AG20443 (cell line): ENCODE measurements at places on chromosomes 13 and 19.

- DNase-seq: no peak
Observed at GRCh38 chr13:102556806-102557205, 40.0 kb upstream of the TPP2 start.

GRCh38 chr19:51187395-51188226 is 37.3 kb upstream of the CD33 start:
- DNase-seq: no peak

- no peak for DNase-seq
Observed at GRCh38 chr19:49180659-49181058, 23.1 kb downstream of the TRPM4 start.

DNA sequence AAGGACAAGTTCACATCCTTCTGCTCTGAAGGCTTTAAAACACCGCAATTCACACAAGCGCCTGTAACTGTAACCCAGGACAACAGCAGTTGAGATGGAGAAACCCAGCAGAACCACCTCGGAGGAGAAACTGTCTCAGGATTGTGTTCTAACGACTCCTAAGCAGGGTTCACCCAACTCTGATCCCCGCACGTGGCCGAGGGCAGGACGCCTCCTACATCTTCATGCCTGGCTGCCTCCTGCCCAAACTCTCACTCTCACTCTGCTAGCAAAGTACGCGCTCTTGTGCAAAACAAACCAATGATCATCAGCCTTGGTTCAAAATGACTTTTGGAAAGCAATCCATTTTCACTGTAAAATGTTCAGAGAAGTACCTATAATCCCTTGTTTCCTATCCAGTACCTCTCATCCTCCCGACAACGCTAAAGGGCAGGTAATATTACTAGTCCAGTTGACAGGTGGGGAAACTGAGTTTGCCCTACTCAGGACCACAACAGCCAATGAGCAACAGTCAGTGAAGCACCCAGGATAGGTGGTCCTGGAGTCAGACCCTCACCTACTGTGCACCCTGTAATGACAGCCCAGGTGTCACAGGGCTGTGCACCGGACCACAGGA is 25.6 kb downstream of the EPS15L1 start:
- DNase-seq: no peak

DNA sequence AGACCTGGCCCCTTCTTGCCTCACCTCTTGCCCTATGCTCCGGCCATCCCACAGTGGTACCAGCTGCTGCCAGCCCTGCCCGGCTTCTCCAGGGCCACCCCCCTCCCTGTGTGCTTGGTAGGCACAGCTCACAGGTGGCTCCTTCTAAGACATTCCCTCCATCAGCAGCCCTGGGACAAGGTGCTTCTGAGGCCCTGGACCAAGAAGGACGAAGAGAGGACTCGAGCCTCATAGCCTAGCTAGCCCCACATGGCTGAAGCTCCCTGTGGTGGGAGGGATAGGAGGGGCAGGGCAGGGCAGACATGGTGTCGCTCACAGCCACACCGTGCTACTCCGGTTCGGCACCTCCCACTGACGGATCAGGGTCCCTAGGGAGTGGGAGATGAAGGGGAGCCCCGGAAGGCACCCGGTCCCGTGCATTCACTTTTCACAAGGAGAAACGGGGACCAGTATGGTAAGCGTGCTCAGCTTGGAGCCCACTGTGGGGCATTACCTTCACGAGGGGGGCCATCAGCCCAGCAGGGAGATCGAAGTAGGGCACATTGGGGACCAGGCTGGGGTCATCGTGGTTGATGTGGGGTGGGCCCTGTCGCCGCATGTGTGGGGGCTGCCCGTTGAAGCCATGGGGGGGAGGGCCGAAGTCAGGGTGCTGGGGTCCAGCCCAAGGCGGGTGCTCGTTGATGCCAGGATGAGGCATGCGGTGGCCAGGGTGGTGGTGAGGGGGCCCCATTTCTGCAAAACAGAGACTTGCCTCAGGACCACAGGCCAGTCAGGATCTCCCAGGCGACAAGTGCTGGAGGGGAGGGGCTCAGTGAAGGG is 19.5 kb downstream of the CHERP start:
- peak; percentile 8 for DNase-seq

- DNase-seq: no peak
Observed at GRCh38 chr13:40876020-40876738, 86.8 kb downstream of the SLC25A15 start.

- peak; percentile 67 for DNase-seq
Observed at GRCh38 chr19:35757231-35757748, 461 bp upstream of the HSPB6 start.

GRCh38 chr19:46618670-46619231 is 6.1 kb downstream of the PTGIR start:
- DNase-seq: peak; percentile 35
